ENCODE measurements at places on chromosomes 5 and 9. TPM values are rescaled to one million over a fixed set of nuclear protein-coding genes. Genes with fewer than 3 reads are reported as not detected.

SHISAL2B gene
- not detected for total RNA-seq

KCNV2 gene
- total RNA-seq: not detected

MARVELD2 gene
- total RNA-seq: 4.9 TPM

PLEKHG4B gene
- total RNA-seq: under 0.01 TPM
